ENCODE measurements at places on chromosomes 6 and 20.

GRCh38 chr6:45457141-45457540 lies 79.4 kb upstream of the SUPT3H start:
- DNase-seq: no peak

- DNase-seq: peak; percentile 66
Measured at GRCh38 chr6:12751694-12752325, 35.2 kb downstream of the PHACTR1 start.

DNA sequence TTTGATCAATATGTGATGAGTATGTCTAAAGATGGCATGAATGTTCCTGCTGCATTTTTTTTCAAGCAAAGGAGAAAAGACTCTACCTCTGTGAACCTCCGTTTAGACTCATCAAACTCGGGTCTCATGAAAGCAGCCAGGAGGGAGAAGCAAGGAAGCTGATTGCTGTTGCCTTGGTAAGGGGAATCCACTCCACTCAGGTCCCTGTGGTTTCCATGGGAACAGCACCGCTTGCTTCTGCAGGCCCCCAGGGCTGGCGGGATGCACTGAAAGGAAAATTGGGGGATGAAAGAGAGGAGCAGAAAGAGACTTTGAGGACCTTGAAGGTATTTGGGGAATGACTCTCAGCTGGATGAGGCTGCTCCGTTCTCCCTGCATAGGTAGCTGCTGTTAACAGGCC lies 249.6 kb upstream of the RIN2 start:
- DNase-seq: no peak

GRCh38 chr6:144725736-144726522 lies 440.8 kb downstream of the UTRN start:
- DNase-seq: no peak

DNA sequence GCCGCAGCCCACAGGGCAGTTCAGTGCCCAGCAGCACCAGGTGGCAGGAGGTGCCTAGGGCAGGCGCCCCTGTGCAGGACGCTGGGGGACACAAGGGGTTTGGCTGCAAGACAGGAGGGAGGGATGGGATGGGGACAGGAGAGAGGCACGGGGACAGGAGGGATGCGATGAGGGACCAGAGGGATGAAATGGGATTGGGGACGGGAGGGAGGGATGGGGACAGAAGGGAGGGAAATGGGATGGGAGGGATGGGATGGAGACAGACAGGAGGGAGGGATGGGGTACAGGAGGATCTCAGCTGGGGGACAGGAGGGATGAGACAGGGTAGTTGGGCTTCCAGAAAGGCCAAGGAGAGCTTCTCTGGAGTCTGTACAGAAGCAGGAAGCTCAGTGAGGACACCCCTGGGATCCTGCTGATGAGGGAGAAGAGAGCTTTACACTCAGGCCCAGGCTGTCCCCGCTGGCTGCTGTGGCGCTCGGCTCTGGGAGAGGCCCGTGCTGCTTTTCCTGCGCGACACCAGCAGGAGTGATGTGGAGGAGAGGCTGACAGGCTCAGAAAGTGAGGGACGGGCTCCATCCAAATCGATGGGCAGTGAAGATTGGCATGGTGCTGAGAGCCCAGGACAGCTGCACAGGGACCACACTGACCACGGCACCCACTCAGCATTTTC lies 400.8 kb downstream of the SMOC2 start:
- DNase-seq: no peak

DNA sequence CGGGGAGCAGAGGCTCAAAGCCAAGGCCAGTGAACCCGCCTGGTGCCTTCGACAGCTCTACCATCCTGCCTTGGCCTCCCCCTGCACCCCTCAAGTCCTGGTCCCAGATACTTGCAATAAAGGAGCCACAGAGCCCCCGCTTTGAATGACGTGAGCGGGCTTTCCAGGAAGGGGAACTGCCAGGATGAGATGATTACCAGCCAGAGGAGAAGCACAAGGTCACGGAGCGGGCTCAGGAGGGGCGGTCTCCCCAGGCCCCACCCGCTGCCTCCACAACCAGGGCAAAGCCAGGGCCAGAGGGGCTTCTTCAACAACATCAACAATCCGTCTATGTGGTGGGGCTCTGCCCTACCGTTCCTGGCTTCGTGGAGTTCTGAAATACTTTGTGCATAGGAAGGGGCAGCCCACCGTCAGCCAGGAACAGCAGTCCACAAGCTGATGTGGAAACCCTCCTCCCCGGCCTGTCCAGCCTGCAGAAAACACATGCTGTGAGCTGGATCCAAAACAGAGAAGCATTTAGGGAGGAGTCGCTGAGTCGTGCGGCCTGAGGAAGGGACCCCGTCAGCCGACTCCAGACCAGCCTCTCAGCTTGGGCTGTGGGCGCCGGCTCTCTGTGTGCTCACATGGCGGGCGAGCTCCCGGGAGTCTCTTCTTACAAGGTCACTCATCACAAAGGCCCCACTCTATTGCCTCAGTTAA lies 392.5 kb downstream of the CDH4 start:
- DNase-seq: no peak

- peak; percentile 19 for DNase-seq
Measured at GRCh38 chr6:55474382-55474781, 104.6 kb downstream of the HMGCLL1 start.

All from fibroblast of upper back skin (primary cell).